ENCODE measurements at places on chromosomes 11 and 22. TPM values are rescaled to one million over a fixed set of nuclear protein-coding genes. Genes with fewer than 3 reads are reported as not detected.

- no peak for DNase-seq
Observed at GRCh38 chr11:7533199-7534041, 19.6 kb downstream of the PPFIBP2 start.

DNA sequence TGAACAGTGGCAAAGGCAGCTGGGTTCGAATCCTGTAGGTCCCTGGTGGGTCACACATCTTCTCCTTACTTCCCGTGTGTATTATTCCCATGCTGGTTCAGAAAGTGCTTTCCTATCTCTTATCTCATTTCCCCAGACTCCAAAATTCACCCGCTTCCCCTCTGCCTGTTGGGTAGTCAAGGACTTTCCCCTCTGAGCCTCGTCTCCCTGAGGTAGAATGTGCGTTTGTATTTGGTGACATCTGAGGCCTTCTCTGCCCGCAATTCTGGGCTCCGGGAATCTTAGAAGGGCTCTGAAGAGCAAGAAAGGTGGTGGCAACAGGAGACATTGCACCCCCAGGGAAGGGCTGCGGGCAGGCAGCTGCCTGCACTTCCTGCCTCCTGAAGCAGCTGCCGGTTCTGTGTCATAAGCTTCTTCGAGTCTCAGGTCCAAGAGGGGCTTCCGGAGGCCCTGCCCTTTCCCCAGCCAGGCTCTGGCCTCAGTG is 5.9 kb downstream of the LRRC32 start:
- DNase-seq, result no peak

- DNase-seq, result no peak
Observed at GRCh38 chr11:121722431-121723245, 269.9 kb upstream of the SORL1-AS1 start.

DNA sequence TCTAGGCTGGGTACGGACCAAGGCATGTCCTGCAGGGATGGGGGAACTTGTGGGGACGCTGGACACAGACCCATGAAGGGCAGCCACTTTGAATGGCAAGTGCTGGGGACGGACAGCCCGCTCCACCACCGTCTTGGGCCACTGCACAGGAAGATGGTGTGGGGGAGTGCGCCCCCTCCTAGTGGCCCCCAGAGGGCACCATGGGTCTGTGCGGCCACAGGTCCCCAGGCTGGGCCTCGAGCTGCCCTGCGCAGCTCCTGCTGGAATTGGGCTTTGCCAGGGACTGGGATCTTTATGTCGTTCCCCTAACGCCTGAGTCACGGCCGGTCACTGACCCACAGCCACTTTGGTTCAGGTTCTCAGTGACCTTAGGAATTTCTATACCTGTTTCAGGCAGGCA is 44.4 kb downstream of the NAT10 start:
- no peak for DNase-seq

GRCh38 chr11:43690929-43691725 is 10.6 kb downstream of the HSD17B12 start:
- DNase-seq, result no peak

DNA sequence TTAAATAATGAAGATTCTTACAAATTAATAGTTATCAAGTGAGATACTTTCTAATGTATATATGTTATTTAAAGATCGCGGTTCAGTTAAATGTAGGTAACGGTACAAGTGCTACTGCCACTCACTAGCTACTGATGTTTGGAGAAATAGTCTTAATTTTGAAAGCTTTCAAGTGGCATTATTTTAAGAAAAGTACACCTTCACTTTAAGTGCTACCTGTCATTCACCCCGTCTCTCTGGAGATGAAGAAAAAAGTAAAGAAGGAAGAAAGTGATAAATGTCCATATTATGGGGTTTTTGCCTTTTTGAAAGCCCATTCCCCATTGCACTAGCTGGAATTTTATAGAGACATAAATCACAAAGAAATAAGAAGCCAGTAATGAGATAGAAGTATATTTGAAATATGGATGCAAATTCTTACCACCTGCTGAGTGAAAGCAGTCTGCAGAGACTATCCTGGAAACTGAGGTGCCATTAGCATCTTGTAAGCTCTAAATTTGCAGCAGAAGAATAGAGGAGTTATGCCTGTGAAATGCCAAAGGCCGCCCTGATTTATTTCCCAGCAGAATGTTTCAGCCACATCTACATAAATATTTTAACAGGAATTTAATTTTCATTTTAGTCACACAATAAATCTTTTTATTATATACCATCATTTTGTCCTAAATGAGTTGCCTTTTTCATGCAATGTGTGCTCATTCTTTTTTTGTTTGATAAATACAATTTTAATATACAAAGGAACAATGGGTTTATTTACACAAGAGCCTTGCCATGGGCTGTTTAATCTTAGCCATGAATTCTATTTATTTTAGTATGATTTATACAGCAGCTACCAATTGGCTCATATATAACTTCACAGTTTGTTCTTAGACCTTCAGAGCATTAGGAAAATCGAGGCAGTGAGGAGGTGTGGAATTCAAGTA is 489.9 kb upstream of the RAG2 start:
- DNase-seq, result no peak

DNA sequence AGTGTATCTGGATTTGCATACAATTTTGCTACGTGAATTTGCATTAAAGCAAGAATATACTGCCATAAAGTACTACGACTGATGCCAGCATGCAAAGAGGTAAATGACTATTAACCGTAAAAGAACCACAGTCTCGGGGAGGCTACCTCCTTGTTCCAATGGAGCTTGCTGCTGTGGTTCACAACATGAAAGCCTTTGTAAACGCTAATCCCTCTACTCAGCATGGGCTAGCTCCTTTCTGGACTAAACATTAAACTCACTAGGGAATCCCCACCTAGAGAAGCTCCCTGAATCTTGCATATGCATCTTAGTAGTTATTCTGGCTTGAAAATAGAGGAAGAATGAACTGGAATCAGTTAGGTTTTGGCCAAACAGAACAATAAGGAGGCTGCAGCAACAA is 60.5 kb upstream of the ARHGAP32 start:
- no peak for DNase-seq

DNA sequence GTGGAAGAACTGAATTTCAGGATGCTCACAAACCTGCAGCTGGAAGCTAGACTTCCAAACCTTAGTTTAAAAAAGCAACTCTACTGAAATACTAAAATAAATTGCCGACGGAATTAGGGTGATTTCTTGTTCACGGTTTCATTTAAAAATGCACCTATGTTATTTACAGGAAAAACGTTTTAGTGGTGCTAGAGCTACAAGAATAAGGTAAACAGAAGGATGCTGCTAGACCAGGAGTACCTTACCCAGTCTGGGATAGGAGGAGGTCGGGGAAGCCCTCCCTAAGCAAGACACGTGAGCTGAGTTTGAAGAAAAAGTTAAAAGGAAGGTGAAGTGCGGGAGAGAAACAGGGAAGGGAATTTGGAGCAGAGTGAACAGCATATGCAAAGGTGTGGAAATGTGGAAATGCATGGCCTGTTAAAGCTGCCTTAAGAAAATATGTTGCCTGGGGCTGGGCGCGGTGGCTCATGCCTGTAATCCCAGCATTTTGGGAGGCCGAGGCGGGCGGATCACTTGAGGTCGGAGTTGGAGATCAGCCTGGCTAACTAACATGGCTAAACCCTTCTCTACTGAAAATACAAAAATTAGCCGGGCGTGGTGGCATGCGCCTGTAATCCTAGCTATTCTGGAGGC is 1.4 kb upstream of the FTH1 start:
- peak; percentile 36 for DNase-seq

GRCh38 chr11:36729825-36730224 is 131.8 kb upstream of the RAG2 start:
- DNase-seq, result no peak

DNA sequence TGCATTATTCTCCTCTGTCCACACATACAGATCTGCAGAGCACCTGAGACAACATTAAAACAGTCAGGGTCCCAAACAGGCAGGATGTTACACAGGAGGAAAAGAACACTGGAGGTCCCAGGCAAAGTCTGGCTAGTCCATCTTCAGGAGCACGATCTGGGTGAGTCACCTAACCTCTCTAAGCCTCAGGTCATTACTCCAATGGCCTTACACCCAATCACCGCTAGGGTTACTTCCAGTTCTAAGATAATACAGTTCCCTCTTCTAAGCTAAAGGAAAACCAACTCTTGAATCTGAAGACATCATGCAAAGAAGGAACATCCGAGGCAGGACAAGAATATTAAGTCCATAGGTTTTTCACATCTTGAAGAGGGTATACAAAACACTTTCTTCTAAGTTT is 24.5 kb downstream of the ASCC2 start:
- peak; percentile 29 for DNase-seq

GRCh38 chr11:78660471-78660870 is 85.8 kb upstream of the NARS2 start:
- DNase-seq, result no peak

- DNase-seq, result no peak
Observed at GRCh38 chr11:65777241-65777640, 3.5 kb downstream of the AP5B1 start.

DNA sequence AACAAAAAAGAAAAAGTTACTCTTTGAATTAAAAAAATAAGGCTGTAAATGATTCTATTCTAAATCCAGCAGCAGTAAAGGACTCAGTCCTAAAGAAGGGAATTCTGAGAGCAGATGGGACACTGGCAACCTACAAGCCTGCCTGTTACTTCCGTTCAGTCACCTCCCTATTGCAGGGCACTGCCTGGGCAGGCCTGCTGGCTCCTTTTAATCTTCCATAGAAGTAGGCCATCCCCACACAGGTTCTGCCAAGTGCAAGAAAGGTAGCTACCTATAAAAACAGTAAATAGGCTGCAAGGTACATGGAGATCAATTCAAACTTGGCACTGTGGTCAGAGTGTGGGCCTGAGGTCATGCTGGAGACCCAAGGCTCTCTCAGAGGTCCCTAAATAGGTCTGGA is 136.4 kb downstream of the TRIM44 start:
- no peak for DNase-seq

DNA sequence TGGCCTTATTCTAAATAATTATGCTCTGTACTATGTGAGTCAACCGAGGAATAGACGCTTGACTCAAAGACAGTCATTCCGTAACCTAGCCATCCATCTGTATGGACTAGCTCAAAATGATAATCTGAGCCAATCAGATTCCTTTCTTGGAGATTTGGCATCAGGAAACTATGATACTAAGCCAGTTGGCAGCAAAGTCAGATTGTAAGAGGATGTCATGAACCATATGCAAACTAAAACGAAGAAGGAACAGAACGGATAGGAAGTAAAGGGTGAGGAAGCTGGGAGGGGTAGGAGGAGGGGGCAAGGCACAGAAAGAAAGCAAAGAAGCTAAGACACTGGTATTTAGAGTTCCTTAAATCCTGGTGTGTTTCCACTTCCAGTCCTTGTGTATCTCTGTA is 10.7 kb upstream of the SESN3 start:
- no peak for DNase-seq

- no peak for DNase-seq
Observed at GRCh38 chr11:63999349-64000025, 13.2 kb downstream of the OTUB1 start.

DNA sequence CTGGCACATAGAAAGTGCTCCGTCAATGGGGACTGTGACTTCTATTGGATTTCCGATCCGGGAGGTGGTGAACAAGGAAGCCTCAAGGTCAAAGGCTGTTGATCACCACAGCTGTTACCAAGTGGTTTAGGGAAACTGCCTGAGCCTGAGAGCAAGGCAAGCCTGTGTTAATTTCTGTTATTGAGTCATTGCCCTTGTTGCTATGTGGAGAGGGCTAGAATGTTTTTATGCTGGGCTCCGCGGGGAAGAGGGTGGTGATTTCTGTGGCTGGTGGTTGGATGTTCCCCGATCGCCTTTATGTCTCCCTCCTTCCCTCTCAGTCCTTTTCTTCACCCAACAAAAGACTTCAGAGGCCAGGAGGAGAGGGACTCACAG is 108.5 kb upstream of the ALX4 start:
- DNase-seq, result no peak

DNA sequence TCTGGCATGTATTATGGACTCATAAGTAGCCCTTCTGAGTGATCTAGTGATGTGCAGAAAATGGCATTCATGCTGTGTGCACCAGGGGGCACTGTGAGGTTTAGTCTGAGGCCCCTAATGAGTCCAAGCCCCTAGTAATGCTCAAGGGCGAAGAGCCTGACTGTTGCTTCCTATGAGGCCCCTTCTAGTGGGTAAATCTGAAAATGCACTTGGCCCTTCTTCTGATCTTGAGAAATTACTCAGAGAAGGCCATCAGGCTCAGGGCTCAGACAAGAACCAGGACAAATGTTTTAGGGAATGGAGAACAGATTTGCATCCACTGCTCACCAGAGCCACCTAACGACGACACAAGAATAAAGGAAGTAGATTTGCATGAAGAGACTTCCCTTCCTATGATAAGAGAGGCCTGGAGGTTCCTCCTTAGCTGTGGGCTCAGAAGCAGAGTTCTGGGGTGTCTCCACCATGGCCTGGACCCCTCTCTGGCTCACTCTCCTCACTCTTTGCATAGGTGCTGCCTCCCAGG is 75.8 kb downstream of the GGTLC2 start:
- DNase-seq, result peak; percentile 56

DNA sequence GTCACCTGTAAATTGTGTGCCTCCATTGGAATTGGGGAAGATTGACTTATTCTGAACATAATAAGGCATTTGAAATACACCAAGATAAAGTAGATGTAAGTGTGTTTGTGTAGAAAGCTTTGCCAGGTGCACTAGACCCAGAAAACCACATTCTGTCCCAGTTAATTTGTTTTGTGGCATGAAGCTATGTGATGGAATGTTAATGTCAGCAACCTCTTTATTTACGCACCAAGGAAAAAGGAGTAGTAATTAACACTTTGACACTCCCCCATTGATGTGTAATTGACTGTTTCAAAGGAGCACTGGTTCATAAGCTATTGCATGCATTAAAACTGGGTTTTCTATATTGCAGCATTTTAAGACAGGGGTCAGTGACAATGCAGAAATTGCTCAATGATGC is 14.3 kb downstream of the EIF3M start:
- peak; percentile 52 for DNase-seq

GRCh38 chr11:114250993-114251814 is 45.0 kb upstream of the NNMT start:
- no peak for DNase-seq

DNA sequence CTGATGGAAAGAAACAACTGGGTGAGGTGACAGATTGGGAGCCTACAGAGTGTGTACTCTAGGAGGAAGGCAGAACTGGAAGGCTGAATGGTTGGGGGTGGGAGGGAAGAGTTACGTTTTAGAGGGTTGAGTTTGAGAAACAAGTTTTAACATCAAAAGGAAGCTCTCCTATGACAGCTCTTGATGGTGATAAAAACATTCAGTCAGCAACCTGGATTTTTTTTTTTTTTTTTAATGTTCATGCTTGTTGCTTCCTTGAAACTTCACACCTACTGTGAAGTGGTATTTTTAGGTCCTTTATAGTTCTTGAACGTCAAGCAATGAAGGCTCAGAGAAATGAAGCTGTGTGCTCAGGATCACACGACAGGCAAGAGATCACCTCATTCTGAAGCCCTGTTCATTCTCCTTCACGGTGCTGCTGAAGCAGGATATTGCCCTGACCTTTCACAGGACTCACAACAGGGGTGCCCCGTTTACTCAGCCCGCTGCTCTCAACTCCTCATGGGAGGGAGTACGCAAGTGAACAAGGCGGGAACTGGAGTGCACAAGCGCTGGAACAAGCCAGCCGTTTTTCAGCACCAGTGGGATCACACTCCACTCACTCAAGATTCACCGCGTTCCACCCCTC is 1.6 kb upstream of the TMEM109 start:
- DNase-seq, result no peak

The PYGM gene
- total RNA-seq, result not detected

The ART1 gene
- total RNA-seq, result not detected

The CBLIF gene
- total RNA-seq, result not detected

The MS4A3 gene
- total RNA-seq, result not detected

The SERPIND1 gene
- not detected for total RNA-seq

The SHISAL1 gene
- 1.2 TPM for total RNA-seq
